Tibial nerve (tissue), 4 donors: ENCODE measurements at places on chromosomes 11 and 22. TPM values are rescaled to one million over a fixed set of nuclear protein-coding genes. Genes with fewer than 3 reads are reported as not detected.

- no peak for DNase-seq
Observed at GRCh38 chr11:65182258-65183170, 786 bp downstream of the CAPN1 start.

DNA sequence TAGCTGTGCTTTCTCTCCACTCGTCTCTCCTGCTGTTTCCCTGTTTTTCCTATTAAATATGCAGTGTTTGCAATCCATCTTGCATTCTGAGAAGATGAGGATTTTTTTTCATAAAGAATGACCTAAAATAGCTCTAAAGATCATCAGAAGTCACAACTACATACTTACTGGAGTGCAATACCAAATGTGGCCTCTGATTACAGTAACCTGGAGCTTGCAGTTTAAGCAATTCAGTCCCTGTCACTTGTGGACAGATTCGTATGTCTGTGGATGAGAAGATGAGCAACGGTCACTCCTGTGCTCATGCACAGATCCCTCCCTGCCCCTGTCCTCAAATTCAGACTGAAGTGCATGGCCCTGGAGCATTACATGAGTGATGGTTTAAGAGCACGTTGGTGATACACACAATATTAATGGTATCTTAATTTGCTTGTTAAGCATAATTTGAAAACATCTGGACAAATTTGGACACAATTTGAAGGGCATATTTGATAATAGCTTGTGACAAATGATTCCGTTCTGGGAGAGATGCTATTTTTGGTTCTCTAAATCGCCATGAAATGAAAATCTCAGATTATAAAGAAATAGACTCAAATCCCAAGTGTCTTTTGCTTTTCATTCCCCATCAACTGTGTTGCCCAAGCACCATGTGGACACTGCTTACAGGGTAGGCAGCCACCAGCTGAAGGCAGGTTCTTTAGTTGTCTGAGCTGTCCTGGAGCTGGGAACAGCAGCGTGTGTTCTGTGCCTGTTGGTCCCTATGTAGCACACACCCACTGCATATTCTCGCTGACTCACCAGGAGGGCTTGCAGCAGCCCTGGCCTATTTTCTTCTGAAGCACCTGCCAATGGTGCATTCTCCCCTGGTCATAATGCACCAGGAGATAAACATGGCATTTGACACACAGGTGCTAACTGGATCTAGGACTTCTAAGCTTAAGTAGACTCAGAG is 32.6 kb upstream of the PRAME start:
- no peak for DNase-seq

DNA sequence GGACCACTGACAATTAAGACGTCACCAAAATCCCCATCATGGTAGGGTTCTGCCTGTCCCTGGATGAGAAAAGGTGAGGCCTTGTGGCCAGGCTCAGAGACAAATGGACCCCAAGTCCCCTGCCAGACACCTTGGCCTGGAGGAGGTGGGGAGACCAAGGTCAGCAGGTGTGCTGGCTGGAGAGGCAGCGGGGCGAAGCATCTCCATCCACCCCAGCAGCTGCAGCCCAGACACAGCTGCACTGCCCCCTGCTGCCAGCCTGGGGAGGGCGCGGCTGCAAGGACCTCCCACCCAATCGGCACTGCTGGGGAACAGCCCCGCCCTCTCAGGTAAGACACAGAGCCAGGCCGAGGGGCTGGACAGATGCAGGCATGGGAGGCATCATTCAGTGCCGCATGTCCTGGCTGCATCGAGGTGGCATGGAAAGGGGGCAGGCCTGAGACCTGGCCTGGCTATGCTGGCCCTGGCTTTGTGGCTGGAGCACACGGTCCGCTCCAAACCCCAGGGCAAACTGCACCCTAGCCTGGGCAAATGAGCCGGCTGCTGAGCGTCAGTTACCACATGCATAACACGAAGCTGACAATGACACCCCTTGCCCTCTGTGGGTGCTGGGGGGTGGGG is 12.2 kb upstream of the MFNG start:
- no peak for DNase-seq

GRCh38 chr11:105823495-105824033 is 198.5 kb downstream of the MSANTD4 start:
- DNase-seq = no peak

DNA sequence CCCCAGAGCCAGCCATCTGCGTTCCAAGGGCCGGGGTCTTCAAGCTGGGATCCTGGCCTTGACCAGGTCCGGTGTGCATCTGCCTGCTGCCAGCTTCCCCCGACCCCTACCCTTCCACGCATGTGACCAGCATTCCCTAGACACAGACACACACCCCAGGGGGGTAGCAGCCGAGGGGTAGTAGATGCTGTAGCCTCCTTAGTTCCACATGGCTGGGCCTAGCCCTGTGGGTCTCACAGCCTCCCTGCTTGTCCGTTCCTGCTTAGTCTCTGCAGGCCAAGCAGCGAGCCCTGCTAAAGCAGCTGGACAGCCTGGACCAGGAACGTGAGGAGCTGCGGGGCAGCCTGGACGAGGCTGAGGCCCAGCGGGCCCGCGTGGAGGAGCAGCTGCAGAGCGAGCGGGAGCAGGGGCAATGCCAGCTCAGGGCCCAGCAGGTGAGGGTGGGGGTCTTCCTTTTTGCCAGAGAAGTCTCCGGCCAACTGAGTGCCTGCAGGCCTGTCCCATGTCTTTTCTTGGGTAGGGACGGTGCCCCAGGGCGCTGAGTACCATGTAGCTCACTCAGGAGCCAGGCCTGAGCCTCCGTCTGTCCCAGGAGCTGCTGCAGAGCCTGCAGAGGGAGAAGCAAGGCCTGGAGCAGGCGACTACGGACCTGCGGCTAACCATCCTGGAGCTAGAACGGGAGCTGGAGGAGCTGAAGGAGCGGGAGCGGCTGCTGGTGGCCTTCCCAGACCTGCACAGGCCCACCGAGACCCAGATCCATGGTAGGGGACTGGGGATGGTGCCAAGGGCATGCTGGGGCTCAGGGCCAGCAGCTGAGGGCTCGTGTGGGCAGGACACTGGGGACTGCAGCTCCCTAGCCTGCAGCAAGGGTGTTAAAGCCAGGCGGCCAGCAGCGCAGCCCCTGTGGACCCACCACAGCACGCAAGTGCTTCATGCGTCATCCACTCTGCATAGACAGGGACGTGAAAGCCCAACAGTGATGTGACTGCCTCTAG is 13.6 kb downstream of the RNF215 start:
- DNase-seq = no peak

- no peak for DNase-seq
Observed at GRCh38 chr11:24132471-24132870, 364.4 kb upstream of the LUZP2 start.

DNA sequence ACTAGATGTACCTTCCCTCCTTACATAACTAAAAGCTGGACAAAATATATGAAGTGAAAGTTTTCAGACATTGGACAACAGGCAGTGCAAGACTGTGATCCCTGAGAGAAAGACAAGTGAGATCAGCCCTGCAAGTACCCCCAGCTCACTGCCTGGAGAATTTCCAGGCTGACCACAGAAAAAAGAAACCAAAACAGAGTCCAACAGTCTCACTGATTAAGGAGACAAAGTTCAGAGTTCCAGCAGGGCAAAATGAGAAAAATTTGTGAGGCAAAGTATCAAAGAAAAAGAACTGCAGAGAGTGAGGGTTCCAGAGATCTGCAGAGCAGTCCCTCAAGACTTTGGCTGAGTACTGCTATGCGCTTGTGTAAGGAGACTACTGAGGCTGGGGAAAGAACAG is 47.3 kb upstream of the TMEM45B start:
- no peak for DNase-seq

The CENATAC gene
- total RNA-seq = 77.3 TPM

The TSPAN32 gene
- 1.8 TPM for total RNA-seq

The OR4D11 gene
- total RNA-seq = not detected

The SYT8 gene
- total RNA-seq = not detected

The TMEM218 gene
- total RNA-seq = 17.2 TPM
